ENCODE measurements at places on chromosomes 5 and 9.

GRCh38 chr5:126267438-126267837 is 155.8 kb upstream of the GRAMD2B start:
- DNase-seq, result no peak

DNA sequence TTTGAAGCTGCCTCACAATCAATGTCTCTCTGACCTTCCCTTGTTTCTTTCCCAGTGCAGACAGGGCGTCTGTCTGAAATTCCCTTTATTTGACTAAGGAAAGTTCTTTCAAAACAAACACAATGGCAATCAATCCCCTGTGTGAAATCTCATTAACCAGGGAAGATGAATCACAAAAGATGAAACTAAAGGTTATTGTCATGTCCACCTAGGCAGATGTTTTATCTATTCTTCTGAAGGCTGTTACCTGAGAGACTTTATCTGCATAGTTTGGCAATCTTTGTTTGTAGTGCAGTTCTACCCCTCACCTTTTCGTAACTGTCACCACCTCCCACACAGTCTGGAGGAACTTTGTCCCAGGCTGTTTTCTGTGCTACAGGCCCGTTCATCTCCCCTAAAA is 217.5 kb upstream of the RIOK2 start:
- DNase-seq, result no peak

GRCh38 chr9:126676685-126677143 is 63.0 kb downstream of the LMX1B start:
- no peak for DNase-seq

DNA sequence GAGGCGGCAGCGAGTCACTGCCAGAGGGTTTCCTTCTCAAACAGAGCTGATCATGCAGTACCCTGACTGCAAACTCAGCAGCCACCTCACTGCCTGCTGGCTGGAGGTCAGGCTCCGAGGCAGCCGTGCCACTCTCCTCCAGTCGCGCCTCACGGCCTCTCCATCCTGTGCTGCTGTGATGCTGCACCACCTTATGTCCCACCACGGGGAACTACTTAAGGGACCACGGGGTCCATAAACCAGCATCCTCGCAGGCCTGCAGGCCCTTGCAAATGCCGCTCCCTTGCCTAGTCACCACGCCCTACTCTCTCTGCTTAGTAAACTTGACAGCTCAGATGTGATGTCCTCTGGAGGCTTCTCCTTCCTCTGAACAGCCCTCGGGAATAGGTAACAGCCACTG is 99.2 kb downstream of the CRB2 start:
- no peak for DNase-seq

GRCh38 chr5:136212252-136212721 is 19.3 kb upstream of the SMIM32 start:
- no peak for DNase-seq

DNA sequence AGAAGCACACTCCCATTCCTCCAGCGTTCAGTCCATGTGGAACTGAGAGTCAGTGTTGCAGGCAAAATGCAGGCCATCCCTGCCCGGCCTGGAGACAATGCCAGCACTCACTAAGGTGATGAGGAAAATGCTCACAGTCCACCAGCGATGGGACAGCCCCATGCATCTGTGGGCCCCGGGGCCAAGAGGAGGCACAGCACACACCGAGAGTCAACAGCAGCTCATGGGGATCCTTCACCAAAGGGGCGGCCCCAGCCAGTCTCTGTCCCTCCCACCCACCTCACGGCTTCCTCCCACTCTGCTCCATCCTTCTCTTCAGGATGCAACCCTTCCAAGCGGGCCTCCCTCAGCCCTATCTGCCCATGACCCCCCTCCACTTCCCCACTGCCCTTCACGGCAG is 6.2 kb downstream of the SEMA4D start:
- no peak for DNase-seq

GRCh38 chr5:24904981-24905517 is 260.3 kb upstream of the CDH10 start:
- DNase-seq, result no peak

GRCh38 chr9:69546265-69546664 is 125.9 kb downstream of the APBA1 start:
- no peak for DNase-seq

DNA sequence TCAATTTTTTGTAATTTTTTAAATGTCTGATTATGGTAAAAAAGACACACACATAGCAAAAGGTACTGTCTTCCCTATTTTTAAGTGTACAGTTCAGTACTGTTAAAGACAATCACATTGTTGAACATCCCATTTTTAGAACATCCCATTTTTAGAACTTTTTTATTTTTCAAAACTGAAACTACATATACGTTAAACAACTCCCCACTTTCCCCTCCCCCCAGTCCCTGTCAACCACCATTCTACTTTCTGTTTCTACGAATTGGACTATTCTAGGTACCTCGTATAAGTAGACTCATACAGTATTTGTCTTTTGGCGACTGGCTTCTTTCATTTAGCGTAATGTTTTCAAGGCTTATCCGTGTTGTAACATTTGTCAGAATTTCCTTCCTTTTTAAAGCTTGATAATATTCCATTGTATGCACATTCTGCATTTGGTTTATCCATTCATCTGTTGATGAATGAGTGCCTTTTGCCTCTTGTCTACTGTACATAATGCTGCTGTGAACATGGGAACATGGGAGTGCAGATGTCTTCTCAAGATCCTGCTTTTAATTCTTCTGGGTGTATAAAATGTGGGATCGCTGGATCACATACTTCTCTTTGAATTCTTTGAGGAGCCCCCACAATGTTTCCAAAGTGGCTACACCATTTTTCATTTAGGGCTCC is 154.0 kb downstream of the PIK3R1 start:
- no peak for DNase-seq

DNA sequence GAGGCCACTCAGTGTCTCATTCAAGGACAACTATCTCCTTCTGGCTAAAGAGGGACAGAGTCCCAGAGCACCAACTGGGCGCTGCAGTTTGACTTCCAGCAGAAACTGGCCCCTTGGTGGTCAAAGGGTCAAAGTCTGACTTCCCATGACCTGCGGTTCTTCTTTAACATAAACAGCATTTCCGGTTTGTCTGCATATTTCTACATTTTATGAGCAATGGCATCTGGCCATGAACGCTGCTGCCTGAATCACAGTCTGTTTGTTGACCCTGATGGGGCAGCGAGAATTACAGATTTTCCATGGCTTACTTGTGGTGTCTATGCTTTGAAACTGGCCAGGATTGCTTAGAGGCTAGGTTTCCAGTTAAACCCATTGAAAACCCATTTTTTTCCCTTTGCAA is 1.3 kb downstream of the TNFSF15 start:
- DNase-seq, result no peak

DNA sequence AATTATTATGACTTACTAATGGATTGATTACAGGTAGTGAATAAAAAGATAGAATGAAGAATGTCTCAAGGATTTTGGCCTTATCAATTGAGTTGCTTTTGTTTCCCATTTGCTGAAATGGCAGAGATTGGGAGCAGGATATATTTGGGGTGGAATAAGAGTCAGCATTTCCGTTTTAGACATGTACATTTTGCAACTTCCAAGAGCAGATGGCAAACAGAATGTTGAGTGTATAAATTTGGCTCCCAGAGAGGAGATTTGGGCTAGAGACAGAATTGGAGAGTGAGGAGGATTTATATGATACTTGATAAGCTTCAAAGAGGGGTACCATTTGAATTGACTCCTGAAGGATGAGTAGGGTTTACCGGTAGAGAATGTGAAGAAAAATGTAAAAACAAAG is 437.9 kb upstream of the PAPPA start:
- no peak for DNase-seq

DNA sequence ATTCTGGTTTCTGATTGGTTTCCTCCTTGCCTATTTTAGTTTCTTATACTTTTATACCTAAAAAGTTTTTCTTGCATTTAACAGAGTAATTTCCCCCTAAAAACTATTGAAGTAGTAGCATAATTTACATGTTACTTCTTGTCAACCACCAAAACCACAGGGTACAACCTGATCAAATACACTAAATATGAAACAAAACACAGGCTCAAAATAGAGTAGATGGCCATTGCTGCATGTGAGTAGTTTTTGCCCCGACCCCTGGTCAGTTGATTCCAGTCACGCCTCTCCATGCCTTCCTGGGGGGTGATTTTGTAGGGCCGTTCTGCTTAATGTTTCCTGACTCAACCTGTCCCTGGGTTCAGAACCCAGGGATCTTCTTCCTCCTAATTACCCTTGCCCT is 101.8 kb downstream of the TLE4 start:
- no peak for DNase-seq

DNA sequence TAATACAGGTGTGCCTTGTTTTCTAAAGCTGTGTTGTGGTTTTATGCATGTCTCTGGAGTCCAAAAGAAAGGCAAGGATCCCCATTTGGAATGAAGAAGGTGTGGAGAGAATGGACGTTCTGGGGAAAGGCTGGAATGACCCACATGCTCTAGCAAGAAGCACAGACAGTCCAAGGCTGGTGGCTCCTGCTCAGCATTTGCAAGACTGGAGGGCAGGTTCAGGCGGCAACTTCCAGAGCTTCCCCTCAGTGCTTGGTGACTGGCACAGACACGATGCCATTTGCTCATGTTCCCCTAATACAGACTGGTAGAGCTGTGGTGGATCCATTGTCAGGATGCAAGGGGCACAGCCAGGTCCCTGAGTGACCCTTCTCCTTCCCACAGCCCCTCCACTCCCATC is 8.2 kb downstream of the SLC22A4 start:
- DNase-seq, result no peak

DNA sequence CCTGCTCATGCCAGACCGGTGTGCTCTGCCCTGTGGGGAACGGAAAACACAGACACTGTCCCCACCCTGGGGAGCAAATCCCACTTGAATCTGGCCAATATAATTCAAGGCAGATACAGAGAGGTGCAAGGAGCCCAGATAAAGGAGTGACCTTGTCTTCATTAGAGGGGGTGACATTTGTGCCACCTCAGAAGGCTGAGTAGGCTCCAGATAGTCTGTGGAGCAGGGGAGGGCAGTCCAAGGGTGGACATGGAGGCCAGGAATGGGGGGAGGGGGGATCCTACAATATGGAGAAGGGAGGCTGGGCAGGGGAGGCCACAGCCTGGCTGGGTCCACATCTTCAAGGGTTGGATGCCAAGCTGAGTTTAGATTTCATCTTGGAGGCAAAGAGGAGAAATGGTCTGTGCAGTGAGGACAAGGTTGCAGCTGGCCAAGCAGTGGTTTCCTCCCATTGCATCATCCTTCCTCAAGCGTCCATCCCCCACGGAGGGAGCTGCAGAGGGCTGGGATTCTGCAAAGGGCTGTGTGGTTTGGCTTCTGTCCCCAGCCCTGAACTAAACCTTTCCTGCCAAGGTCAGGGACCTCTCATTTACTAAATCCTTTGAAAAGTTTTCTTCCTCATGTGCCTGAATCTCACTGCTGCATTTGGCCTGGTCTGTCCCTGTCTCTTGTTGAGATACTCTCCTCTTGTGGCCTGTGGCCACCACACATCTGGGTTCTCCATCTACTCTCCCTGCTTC is 60.1 kb downstream of the GALNT12 start:
- no peak for DNase-seq

DNA sequence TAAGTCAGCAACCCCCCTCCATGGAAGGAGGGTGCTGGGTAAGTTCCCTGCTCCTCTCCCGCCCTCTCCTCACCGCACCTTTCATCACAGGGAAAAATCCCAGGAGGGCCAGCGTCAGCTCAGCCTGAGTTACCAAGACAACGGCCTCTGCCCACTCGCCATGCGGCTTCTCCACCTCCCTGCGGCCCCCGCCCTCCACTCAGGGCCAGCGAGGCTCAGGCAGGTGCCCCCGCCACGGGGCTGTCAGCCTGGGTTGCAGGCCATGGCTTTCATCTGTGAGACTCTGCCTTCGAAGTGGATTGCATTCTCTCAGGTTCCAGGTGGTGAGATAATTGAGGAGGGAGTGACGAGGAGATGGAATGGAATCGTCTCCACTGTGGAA is 27.2 kb upstream of the LAMC3 start:
- DNase-seq, result no peak

DNA sequence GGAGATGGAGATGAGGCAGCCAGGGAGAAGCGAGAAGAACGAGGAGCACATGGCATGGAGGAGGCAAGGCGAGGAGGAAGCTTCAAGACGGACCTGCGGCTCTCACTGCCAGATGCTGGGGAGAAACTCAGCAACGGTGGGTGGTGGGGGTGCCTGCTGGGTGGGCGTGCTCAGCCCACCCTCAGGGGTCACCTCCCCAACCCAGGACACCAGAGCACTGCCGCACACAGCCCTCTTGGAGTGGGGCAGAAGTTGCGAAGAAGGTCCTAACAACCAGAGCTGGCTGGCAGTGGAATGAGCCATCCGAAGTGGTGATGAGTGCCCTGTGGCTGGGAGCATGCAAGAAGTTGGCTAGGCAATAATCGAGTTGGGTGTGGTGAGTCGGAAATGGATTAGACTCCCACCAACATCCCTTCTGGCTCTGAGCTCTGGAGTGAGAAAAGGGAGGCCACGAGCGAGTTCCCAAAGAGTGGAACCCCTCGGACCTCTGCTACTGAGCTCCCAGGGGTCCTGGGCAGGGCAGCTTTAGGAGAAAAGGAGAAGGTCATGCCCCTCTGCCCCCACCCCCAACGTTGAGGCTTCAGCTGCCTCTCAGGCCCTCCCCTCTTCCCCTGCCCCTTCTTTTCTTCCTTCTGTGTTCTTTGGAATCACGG is 212.7 kb upstream of the MVB12B start:
- no peak for DNase-seq

- DNase-seq, result no peak
Measured at GRCh38 chr5:162487528-162488525, 420.3 kb downstream of the GABRG2 start.

- DNase-seq, result no peak
Measured at GRCh38 chr5:142904416-142904815, 134.2 kb downstream of the ARHGAP26 start.

DNA sequence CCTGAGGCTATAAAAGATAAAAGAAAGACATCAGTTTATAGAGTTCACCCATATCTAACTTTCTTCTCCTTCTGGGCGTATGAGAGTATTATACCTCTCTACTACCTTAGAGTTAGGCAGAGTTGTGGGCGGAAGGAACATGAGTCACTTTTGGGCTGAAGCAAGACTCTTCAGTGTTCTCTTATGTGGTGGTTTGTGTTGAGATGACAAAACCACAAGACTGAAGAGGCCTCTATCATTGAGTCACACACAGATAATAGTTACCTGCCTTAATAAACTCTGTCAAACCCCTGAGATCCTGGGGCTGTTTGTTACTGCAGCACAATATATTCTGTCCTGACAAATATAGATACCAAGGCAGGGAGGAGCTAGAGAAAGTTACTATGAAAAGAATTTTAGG is 184.2 kb downstream of the EFNA5 start:
- DNase-seq, result no peak
